ENCODE measurements at places on chromosomes 5 and 9.

DNA sequence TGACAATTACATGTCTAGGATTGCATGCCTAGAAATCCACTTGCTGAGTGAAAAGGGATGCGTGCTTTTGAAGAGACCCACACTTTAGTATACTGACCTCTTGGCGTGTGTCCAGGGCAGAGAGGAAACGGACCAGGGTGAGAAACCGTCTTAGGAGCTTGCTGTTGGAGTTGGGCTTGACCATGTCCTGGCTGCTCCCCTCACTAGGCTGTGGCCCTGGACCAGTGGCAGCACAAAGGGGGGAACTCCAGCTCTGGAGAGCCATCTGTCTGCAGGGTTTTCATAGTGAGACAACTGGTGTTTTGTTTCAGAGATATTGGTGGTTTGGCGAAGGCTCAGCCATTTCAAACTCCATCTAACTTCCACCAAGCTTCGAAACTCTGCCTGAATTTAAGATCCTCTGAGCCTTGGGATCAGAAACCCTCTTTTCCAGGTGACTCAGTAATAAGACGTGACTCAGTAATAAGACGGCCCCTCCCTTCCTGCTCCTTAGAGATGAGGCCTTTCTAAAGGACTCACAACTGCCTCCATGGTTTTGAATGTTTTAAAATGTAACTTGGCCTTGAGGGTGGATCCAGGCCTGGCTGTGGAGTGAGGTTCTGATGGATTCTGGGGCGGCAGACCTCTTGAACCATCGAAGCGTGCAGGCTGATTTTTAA, 165.8 kb downstream of the MELK start:
- no peak for ATAC-seq

DNA sequence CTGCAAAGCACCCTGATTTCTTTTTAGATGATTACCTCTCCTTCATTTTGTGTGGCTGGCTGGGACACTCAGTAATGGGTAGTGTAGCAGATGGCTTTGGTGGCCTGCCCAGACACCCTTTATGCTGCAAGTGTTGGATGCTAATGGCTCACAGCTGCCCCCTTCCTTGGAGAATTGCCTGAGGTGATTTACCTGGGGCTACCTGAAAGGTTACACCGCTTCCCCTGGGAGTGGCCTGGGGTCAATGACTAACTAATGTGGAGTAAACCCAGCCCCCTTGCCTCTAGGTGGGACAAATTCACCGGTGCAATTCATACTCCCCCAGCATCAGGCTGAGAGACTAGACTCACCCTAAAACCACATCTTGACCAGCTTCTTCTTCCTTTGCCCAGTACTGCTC, 23.5 kb upstream of the HAND1 start:
- ATAC-seq, result no peak

- no peak for ATAC-seq
These were observed 28.8 kb downstream of the LPCAT1 start for GRCh38 chr5:1494780-1495524.

- no peak for ATAC-seq
These were observed 88.7 kb downstream of the SCAMP1 start for GRCh38 chr5:78449103-78449502.
